Tibial nerve (tissue), 4 donors: ENCODE measurements at places on chromosomes 4 and X.

- DNase-seq: no peak
Observed at GRCh38 chr4:35325908-35326453, 918.3 kb downstream of the ARAP2 start.

DNA sequence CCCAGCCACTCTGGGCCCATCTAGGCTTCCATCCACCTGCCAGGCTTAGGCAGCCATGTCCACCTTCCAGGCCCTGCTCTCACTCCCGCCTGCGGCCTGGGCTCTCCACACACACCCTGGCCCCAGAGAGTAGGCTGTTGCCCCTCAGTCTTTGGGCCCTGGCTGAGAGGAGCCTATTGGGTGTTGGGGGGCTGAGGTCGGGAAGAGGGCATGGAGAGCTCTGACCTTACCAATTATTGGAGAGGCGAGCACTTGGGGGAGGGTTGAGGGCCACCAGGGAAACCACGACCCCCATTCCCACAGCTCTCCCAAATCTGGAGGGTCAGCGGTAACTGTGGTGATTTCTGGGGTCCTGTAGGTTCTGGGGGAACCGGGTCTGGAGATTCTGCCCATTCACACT, 38.2 kb downstream of the HTRA3 start:
- DNase-seq: no peak

DNA sequence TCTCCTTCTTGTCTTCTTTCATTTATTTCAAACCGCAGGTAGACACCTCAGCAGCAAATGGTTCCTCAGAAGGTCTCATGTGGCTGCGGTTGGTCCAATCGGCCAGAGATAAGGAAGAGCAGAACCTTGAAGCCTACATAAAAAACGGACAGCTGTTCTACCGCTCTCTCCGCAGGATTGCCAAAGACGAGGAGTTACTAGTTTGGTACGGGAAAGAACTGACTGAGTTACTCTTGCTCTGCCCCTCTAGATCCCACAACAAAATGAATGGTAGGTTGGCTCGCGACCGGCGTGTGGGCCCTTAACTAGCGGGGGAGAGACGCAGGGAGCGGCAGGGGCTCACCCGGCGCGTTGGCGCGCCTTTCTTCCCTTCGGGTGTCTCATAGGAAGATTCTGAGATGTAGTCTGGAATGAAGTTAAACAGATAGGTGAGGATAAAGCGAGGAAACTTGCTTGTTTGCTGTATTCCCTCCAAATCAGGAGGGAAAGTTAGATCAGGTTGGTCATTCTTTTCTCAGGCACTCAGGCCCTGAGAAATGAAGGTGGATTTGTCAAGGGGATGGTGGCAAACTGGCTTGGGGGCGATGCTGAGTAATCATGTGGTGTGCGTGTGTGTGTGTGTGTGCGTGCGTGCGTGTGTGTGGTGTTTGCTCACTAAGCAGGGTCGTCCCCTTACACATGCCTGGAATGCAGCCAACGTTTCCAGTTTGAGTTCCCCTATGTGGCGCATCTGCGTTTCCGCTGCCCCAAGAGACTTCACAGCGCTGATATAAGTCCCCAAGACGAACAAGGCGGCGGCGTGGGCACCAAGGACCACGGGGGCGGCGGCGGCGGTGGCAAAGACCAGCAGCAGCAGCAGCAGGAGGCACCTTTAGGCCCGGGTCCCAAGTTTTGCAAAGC, 4.2 kb downstream of the PRDM8 start:
- DNase-seq: no peak

DNA sequence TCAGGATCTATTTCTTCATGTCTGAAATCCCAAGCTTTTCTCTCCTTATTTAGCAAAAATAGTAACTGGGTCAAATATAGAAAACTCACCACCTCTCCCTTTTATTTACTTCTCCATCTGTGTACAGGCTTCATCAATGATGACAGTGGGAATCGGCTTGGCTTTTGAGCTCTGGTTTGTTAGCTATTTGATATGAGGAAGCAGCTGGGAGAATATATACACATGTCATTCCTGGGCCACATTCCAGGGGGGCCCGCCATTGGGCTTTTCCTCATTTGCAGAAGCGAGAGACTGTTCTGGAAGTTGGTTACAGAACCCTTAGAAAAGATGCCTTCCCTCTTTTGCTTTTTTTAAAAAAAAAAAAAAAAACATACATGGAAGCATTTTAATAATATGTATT, 107.4 kb upstream of the F9 start:
- no peak for DNase-seq

- no peak for DNase-seq
Observed at GRCh38 chrX:22395372-22395771, 122.7 kb downstream of the CBLL2 start.

DNA sequence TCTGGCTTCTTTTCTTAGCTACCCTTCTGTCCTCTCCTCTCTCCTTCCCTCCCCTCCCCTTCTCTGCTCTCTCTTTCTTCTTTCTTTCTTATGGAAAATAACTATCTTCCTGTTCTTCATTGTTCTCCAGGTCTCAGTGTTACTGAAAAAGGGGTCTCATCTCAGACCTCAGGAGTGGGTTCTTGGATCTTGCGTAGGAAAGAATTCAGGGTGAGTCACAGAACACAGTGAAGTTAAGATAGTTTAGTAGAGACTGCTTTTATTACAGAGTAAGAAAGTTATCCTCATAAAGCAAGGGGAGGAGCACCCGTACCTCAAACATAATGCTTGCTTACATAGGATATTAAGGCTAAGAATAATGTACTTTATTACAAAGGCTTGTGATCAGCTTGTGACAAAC, 31.8 kb upstream of the CWH43 start:
- no peak for DNase-seq

DNA sequence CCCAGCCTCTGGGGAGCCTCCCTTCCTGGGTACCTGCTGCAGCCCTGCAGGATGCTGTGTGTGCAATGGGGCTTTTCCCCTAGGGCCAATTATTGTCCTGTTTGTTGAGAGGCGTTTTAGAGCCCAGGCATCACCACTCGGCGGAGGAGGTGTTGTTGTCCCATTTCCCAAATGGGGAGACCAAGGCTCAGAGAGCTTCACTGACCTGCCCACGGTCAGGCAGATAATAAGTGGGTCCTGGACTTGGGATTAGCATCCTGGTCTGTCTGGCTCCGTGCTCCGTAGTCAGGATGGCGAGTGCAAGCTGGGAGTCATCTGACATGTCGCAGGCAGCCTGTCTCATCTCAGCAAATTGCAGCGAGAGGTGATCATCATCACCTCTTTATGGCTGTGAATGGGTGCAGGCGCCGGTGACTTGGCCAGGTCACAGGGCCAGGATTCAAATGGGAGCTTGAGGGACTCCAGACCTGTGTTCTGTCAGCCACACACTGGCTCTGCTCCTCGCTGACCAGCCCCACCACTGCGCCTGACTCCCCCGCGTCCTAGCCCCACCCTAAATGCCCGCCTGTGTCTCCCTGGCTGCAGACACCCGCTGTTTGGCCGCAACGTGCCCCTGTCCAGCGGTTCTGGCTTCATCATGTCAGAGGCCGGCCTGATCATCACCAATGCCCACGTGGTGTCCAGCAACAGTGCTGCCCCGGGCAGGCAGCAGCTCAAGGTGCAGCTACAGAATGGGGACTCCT, 16.6 kb downstream of the HTRA3 start:
- DNase-seq: no peak

DNA sequence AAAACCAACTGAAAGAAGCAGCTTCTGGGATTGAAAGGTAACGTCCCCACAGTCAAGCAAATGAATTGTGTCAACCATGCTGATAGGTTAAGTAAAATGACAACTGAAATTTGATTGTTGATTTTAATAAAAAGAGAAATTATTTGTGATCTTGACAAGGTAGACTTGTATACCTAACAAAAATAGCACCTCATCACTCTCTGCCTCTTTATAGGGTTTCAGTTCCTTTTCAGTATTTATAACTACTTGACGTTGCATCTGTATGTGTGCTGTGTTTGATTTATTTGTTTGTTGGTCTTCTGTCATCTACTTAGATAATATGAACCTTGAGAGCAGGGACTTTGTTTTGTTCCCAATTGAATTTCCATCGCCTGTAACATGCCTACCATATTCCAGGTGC, 7.9 kb upstream of the PPP3CA start:
- no peak for DNase-seq

DNA sequence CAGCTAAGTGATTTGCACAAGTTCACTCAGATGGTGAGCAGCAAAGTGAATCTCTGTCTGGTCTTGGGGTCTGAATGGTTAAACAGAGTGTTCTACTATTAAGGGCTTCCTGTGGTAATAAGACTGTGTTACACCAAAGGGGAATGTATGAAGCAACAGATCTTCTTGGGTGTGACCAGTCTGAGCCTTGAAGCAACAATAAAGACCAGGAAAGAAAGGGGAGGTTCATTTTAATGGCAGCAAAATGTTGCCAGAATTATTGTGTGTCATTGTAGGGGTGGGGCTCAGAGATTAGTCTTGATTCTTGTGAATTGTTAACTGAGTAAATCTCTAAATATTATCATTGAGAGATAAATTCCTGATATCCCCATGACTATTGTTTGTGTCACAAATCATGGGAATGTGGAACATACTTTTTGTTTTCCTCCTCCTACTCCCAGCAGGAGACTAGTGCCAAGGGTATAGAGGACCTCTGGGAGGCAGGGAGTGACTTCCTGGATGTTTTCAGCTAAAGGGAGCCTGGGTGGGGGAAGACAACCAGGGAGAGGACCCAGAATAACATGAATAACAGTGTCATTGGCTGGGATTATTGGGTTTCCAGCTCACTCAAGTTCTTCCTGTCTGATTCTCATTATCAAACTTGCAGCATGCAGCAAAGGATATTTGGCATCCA, 141.4 kb upstream of the PAK3 start:
- DNase-seq: no peak

GRCh38 chrX:85375333-85375738, 4.1 kb downstream of the POF1B start:
- DNase-seq: no peak

DNA sequence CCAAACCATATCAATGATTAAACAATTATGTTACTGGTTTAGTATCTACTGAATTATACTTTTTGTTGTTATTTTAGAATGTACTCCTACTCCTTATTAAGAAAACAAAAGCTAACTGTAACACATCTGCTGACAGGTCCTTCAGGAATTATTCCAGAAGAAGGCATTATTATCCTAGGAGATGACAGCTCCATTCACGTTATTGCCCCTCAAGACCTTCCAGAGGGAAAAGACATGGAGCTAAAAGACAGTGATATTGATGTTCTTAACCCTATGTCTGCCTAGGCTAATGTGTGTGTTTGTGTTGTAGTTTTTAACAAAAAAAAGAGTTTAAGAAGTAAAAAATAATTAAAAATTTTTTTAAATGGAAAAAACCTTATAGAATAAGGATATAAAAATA, 206.8 kb upstream of the KLHL4 start:
- no peak for DNase-seq
